Right renal pelvis (tissue), 4 donors: ENCODE measurements at places on chromosomes 6 and 20.

GRCh38 chr20:25437153-25437581 lies 29.7 kb downstream of the GINS1 start:
- no peak for DNase-seq

DNA sequence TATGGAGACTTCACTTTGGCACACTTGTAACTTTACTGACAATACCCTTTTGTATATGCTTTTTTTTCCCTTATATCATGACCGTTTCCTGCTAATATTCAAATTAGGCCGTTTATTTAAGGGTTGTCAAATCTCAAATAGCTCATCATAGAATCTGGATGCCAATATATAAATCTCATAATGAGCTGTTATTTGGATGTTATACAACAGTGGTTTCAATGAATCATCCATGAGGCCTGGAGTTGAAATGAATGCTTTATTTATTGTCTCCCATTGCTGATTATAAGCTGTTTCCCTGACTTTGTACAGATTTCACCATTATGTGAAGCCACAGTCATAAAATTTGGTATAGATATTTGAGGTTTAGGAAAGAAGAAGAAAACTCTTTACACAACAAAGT lies 256.1 kb downstream of the PLCB1 start:
- no peak for DNase-seq

DNA sequence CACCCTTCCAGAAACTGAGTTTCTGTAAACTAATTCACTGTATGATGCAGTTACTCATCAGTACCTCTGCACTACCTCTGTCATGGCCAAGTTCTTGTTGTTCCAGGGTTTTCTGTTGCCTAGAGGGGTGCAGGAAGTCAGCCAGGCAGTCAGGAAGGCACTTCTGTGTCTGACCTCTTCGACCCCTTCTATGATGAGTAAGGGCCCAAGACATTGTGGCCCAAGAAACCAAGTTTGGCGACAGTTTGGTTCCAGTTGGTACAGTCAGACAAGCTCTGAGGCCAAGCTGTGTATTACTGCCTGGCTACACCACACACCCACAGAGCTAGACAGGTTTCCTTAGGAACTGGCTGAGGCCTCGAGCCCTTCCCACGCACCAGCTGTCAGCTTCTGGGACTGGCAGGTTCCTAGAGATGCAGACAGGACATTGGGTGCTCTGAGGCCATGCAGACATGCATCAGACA lies 41.2 kb downstream of the TRAF3IP2 start:
- no peak for DNase-seq

DNA sequence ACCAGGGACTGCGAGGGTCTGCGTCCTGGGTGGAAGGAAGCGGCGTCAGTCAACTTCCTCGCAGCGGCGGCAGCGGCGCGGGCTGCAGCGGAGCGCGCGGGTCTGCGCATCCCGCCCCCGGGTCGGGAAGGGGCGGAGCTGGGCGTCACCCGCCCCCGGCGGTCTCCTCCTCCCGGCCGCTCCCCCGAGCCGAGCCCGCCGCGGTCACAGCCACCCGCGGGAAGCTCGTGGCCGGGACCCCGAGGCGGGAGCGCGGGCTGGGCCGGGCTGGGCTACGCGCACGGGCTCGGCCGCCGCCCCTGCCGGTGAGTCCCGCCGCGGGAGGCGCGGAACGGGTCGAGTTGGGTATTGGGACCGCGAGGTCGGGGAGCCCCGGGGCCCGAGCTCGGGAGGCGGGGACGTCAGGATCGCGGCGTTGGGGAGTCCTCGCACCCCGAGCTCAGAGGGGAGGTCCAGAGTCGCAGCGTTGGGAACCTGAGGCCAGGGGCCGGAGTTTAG lies at the start of gene PAQR8:
Gene PAQR8, plus strand, starts transcription at position 207 of the 498 bp plus-strand sequence. CDS start 41,063 bp downstream, outside the sequence.
- peak; percentile 59 for DNase-seq

GRCh38 chr6:144749263-144749662 lies 464.1 kb downstream of the UTRN start:
- DNase-seq, result no peak

GRCh38 chr6:33761922-33762629 lies 15.4 kb upstream of the IP6K3 start:
- DNase-seq, result no peak

DNA sequence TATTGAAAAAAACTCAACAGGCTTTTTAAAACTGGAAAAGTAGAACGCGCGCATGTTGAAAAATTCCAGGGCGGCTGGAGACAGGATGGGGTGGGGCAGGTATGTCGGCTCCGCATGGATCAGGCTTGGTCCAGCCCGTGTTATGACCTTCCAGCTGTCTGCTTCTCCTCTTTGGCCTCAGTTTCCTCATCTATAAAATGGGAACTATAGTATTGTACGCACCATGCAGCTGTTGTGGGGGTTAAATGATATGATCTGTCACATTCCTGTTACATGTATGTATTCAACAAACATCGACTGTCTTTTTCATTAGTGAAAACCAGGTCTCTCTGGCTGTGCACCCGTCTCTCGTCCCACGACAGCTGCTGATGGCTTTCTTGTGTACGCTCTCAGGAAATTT lies 18.8 kb downstream of the PHACTR3 start:
- no peak for DNase-seq

DNA sequence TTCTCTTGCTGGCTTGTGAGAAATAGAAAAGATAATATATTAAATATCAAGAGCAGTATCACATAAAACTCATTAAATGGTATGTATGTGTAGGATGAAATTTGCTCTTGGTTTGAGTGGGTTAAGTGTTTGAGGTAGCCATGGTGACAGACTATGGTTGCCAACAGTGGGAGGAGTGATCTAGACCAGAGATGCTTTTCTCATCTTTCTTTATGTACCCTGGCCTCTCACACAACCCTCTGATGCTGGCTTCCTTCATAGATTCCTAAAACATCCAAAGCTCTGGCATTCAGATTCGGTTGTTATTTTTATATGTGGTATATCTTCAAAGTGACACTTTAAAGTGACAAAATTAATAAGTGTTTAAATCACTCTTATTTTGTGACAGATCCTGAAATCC lies 9.0 kb upstream of the MLIP start:
- no peak for DNase-seq

GRCh38 chr6:6534399-6534798 lies 54.1 kb upstream of the LY86 start:
- no peak for DNase-seq

- peak; percentile 28 for DNase-seq
These were observed 36.2 kb downstream of the RSPO4 start for GRCh38 chr20:965956-966355.

DNA sequence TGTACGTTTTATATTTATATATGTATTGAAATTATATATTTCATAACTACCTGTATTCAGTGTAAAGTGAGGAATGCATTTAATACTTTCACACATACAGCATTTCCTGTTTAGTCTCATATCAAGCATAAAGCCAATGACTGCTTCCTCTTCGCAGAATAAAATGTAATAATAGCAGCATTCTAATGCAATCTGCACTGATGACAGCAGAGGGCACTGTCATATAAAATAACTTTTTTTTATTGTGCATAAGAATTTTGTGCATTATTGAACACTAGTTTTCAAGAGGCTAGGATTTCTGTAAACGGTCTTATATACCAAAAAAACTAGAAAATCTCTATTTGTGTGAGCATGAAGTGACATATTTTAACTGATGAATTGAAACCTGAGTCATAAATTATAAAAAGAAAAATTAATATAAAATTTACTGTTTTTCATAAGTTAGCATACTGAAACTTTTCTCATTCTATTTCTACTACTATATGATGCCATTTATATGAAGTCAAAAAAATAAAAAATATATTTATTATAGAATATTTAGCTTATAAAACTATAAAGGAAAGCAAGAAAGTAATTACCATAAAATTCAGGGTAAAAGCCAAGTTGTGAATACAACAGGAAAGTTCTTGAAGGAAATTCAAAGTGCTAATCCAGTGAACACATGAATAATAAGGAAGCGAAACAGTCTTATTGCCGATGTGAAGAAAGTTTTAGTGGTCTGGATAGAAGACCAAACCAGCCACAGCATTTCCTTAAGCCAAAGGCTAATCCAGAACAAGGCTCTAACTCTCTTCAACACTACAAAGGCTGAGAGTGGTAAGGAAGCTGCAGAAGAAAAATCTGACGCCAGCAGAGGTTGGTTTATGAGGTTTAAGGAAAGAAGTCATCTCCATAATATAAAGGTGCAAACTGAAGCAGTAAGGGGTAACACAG lies 36.3 kb downstream of the RNF146 start:
- DNase-seq, result peak; percentile 21

DNA sequence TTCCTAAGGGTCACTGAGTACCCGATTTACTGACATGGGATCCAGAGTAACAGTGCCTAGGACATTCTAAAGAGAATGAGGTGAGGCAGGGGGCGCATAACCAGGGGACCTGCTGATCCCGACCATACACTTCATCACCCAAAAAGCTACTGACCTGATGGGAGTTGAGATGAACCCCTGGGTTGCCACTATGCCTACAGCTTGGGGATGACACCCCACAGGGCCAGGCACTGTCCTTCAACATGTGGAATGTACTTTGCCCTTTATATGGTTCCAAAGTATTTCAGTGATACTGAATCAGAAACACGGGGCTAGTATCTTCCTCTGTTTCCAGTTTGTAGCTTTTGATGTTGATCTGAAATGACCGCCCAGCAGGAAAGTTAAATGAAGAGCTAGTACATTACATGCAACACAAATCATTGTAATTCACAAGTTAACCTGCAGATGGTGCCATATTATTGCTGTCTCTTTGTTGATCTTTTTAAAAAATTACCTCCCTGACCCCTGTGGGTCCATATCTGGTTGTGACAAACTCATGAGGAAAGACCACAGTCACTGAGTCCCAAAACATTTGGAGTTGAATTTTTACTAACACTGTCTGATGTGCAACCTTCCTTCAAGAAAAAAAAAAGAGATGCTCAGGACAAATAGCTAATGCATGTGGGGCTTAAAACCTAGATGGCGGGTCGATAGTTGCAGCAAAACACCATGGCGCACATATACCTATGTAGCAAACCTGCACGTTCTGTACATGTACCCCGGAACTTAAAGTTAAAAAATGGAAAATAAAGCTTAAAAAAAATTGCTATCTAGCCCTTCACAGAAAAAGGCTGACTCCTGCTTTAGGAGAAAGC lies 42.7 kb upstream of the GCNT2 start:
- DNase-seq, result no peak

- no peak for DNase-seq
These were observed 164.3 kb upstream of the RREB1 start for GRCh38 chr6:6943421-6943820.

DNA sequence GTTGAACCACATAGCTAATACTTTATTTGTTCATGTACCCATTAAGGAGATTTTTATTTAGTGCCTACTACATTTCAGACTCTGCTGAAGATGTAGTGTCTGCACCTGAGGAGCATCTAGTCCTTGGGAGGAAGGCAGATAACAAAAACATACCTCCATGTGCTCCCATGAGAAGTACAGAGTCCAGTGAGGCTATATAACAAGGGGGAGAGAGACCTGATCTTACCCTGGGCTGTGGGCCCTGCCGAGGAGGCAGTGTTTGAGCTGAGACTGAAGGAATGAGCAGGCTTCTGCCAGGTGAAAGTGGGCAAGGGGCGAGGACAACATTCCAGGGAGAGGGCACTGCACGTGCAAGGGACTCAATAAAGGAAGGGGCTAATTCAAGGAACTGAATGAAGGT lies 12.1 kb downstream of the MANBAL start:
- no peak for DNase-seq

- no peak for DNase-seq
These were observed 154.1 kb upstream of the MMS22L start for GRCh38 chr6:97437087-97437486.

DNA sequence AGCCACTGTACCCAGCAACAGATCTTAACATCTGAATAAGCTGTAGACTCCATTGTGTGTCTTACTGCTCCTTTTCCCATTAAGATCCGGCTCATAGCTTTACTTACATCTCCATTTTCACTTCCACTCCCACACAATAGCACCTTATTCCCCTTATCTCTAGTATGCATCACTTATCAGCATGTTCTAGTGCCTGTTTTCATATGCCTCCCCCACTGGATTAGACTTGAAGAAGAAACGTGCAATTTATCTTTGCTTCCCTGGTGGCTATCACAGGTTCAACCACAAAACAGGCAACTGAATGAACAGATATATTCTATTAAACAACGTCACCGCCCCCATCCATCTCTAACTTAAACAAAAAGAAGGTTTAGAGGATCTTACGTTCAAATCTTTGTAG lies 12.1 kb downstream of the SSR1 start:
- no peak for DNase-seq
